SW480 (cell line): ENCODE measurements at places on chromosomes 3 and 15.

DNA sequence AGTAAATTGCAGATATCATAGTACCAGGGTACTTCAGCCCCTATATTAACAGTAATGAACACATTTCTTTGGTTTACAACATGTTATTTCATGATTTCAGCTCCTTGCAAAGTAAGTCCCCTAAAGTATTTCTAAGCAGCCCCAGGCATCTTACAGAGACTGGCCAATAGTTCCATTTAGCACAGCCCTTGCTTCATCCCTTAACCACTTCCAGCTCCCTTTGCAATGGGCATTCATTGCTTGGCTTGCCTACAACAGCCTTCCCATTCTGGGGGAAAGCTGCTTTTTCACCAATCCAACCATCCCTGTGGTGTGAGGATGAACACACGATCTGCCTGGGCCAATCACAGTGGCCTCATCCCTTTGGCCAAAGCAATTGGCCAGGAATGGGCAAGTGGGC lies 67.2 kb upstream of the XCR1 start:
- no peak for DNase-seq

DNA sequence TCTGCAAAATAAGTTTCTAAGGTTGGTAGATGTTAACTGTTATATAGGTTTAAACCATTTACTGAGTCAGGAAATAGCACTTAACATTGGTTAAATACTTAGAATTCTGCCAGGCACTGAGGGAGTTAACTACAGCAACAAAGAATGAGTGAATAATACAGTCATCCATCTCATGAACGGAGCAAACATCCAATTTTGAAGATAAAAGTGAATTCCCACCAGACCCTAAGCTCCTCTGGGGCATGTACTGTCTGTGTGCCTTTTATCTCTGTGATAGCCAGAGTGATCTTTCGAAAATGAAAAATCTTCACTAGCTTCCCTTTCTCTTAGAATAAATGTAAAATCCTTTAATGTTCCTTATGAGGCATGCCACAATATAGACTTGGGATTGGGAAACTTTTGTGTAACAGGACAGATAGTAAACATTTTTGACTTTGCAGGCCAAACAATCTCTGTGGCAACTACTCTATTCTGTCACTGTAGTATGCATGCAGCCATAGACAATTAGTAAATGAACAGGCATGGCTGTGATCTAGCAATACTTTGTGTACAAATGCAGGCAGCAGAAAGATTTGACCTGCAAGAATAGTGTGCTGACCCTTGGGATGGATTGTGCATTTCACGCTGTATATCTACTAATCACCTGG lies 294.5 kb upstream of the LMCD1 start:
- no peak for DNase-seq

- no peak for DNase-seq
These were observed 172.3 kb upstream of the MCTP2 start for GRCh38 chr15:94059013-94059587.

GRCh38 chr15:59255680-59256336 lies 49.2 kb downstream of the LDHAL6B start:
- DNase-seq, result peak; percentile 58

- DNase-seq, result peak; percentile 53
These were observed 23.1 kb upstream of the MCCC1 start for GRCh38 chr3:183122257-183122932.

DNA sequence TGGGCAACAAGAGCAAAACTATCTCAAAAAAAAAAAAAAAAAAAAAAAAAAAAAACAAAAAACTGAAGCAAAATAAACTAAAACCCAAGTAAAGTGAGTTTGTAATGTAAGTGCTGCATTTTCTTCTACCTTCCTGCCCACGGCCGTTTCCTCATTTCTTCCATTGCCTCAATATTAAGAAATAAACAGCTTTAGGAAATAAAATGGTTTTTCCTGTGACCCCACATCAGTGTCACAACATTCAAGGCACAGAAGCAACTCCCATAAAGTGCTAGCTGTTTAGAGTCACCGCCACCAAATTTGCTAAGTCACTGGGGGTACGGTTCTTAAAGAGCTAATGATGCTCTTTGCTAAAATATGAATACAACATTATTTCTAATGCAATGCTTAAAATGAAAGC lies 3.3 kb downstream of the PKM start:
- no peak for DNase-seq

DNA sequence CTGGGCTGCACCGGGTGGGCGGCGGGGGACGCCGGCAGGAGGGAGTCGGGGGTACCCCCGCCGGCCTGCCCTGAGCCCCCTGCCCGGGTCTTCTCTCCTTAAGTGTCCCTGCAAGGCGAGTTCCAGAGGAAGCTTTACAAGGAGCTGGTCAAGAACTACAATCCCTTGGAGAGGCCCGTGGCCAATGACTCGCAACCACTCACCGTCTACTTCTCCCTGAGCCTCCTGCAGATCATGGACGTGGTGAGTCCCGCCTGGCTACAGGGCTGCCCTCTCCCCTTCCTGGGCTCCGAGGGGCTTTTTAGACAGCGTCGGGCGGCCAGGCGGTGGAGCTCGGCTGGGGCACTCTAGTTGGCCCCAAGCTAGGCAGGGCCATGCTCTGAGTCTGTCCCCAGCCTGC lies 480 bp downstream of the CHRNA7 start:
- DNase-seq, result peak; percentile 13

GRCh38 chr15:56806148-56806536 lies 72.8 kb upstream of the ZNF280D start:
- peak; percentile 8 for DNase-seq

DNA sequence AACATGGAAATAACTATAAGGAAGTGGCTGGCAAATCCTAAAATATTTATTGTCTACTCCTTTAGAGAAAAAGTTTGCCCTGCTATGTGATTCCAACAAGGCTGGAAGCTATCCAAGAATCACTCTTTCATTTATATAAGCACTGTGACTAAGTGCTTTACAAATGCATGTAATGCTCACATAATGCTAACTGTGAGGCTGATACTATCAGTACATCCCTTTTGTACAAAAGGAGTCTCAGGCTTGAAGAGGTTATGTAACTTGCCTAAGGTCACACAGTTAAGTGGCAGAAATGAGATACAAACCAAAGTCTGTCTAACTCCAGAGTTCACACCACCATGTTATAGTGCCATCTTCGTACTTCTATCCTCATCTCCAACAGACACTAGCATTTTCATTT lies 17.0 kb downstream of the TOPBP1 start:
- no peak for DNase-seq

GRCh38 chr15:90121086-90121485 lies 18.8 kb upstream of the IDH2 start:
- DNase-seq, result no peak

GRCh38 chr3:151568184-151568583 lies 107.3 kb upstream of the IGSF10 start:
- no peak for DNase-seq

- DNase-seq, result no peak
These were observed 97.6 kb upstream of the ALDH1A3 start for GRCh38 chr15:100781961-100782530.

DNA sequence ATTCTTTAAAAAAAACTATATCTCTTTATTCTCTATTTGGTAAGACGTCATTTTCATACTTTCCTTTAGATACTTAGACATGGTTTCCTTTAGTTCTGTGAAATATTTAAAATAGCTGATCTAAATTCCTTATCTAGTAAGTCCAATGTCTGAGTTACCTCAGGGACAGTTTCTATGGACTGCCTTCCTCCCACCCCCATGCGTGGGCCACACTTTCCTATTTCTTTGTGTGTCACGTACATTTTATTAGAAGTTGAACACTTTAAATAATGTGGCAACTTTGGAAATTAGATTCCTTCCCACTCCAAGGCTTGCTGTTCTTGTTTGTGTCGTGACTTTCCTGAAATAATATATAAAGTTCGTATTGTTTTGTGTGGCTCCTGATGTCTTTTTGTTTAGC lies 260.7 kb downstream of the EDEM1 start:
- no peak for DNase-seq

DNA sequence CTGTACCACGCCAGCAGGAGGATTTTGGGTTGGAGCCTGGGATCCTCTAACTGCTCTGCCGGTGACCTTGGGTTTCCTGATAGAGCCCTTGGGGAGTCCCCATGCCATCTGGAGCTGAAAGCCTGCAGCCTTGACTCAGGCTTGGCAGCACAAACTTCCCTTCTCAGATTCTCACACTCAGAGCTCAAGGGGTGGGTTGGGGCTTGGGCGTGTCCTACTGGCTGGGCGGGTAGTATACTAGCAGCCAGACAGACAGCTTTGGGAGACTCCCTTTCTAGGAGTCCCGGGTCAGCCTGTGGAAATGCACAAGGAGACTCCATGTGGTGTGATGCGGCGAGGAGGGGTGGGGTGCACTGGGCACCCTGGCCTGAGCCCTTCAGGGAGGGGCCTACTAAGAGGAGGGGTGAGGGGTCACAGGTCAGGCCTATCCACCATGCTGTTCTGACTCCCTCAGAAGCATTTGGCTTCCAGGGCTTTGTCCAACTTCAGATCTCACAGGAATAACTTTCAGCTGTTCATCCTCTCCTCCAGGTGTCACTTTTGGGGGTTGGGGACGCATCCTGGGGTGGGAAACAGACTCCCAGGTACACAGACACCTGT lies 21.6 kb upstream of the PLXNA1 start:
- no peak for DNase-seq

GRCh38 chr3:78644847-78645246 lies 1123.0 kb downstream of the ROBO1 start:
- DNase-seq, result no peak

DNA sequence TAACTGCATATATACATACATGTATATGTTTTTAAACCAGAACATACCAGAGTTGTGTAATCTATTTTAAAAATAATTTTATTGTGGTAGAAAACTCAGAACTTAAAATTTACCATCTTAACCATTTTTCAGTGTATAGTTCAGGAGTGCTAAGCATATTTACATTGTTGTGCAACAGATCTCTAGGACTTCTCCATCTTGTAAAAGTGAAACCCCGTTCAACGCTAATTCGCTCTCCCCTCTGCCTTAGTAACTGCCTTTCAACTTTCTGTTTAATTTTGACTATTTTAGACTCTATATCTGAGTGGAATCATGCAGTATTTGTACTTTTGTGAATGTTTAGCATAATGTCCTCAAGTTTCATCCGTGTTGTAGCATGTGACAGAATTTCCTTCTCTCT lies 51.8 kb upstream of the SSR3 start:
- no peak for DNase-seq

- DNase-seq, result no peak
These were observed 36.2 kb downstream of the PFN2 start for GRCh38 chr3:149934524-149934923.

GRCh38 chr3:41569632-41570305 lies 370.5 kb downstream of the CTNNB1 start:
- DNase-seq, result no peak

GRCh38 chr3:23079976-23080375 lies 123.2 kb upstream of the UBE2E2 start:
- DNase-seq, result peak; percentile 63

GRCh38 chr3:56778893-56779292 lies 22.9 kb downstream of the ARHGEF3 start:
- DNase-seq, result no peak

GRCh38 chr15:39706206-39706605 lies 76.4 kb downstream of the FSIP1 start:
- DNase-seq, result no peak
